ENCODE measurements at places on chromosomes 12 and 14.

- DNase-seq, result no peak
Observed at GRCh38 chr12:91774434-91774921, 371.2 kb downstream of the BTG1 start.

- DNase-seq, result no peak
Observed at GRCh38 chr14:53850714-53851296, 105.8 kb downstream of the BMP4 start.

GRCh38 chr14:77761205-77761931 is 412 bp upstream of the SNW1 start:
- DNase-seq, result peak; percentile 42

- no peak for DNase-seq
Observed at GRCh38 chr14:21486640-21487087, 9.7 kb downstream of the TOX4 start.

DNA sequence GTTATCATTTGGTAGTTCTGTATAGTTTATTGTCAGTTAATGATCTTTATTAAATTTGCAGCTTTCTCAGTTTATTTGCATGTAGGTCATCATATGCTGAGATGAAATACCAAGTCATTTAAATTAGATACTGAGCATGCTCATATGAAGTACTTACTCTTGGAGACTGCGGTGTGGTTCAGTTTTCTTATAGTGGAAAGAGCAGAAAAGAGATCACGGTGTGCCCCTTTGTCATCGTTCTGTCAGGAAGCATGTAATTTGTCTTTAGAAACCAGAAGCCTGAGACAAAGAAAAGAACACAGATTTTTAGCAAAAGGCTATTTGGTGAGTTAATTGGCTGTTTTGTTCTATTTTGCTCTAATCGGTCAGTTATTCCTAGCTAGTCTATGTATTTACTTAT is 75.6 kb downstream of the PLEKHA5 start:
- no peak for DNase-seq

GRCh38 chr12:124553862-124554428 is 13.5 kb downstream of the NCOR2 start:
- DNase-seq, result no peak
